ENCODE measurements at places on chromosomes 1 and 21.

DNA sequence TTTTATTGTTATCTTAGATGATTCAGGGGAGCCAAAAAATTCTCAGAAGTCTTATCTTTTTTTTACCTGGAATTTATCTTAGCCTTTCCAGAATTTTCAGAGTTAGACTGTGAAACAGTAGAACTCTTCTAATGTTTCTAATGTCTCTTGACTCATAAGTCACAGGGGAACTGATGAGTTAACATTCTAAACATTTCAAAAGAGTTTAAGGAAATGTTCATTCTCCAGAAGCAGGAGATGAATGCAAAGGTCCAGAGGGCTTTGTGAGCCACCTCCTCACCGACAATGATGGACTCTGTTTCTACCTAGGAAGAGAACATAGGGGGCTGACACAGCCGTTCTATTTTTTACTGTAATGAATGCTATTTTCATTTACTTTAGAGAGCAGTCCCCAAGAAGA is 157.5 kb downstream of the BRINP2 start:
- DNase-seq: no peak

GRCh38 chr21:41861255-41861654 is 17.9 kb downstream of the PRDM15 start:
- no peak for DNase-seq

DNA sequence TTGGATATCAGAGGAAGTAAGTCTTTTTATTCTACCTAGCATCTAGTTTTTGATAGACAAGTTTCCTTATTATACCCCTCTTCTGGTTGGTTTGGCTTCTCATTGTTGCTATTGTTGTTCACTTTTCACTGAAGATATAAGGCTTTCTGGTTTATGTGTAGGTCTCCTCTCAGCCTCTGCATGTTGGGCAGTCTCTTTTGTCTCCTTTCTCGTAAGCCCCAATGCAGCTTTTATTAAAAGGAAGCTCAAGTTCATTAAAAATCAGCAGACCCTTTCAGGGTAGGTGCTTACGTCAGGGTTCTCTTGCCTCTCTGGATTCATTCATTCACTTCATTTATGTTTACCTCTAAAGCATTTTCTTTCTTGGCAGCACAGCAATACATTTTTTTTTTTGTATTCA is 4.8 kb upstream of the DHX9 start:
- DNase-seq: no peak

- peak; percentile 67 for DNase-seq
These were observed 33.7 kb upstream of the IL6R start for GRCh38 chr1:154371436-154371835.

DNA sequence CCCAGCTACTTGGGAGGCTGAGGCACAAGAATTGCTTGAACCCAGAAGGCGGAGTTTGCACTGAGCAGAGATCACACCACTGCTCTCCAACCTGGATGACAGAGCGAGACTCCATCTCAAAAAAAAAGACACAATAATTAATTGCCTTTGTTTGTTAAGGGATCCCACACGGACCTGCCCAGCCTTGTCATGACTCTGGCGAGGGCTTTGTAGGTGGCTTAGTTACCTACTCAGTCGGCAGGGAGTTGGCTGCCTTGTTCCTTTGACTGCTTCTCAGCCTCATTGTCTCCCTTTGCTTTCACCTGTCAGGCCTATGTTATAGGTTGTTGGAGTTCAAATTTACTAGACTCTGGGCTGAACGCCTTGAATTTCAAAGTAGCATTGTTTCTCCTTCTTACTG is 82.0 kb downstream of the UBE4B start:
- DNase-seq: no peak

- no peak for DNase-seq
These were observed 15.6 kb upstream of the CA6 start for GRCh38 chr1:8930116-8930515.

GRCh38 chr1:207949571-207950195 is 38.8 kb upstream of the CD34 start:
- DNase-seq: no peak

- no peak for DNase-seq
These were observed 546 bp upstream of the ZNF695 start for GRCh38 chr1:247008406-247008799.

- no peak for DNase-seq
These were observed 6.8 kb downstream of the ARID1A start for GRCh38 chr1:26702680-26703038.
